ENCODE measurements at places on chromosomes 5 and 9.

- no peak for DNase-seq
These were observed 211.8 kb downstream of the ARRDC3 start for GRCh38 chr5:91171322-91171721.

DNA sequence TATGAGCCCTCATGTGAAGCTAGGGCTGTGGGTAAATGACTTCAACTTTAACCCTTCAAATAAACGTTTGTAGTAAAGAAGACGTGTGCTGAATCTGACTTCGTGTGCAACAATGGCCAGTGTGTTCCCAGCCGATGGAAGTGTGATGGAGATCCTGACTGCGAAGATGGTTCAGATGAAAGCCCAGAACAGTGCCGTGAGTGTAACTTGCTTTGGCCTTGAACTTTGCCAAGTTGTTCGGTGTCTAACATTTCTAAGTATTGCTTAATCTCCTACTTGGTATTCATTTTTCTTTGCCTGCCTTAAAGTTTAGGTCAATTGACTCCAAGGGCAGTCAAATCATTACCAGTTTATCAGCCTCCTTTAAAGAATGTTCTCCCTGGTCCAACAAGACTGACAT, 18.2 kb downstream of the VLDLR start:
- DNase-seq, result no peak

DNA sequence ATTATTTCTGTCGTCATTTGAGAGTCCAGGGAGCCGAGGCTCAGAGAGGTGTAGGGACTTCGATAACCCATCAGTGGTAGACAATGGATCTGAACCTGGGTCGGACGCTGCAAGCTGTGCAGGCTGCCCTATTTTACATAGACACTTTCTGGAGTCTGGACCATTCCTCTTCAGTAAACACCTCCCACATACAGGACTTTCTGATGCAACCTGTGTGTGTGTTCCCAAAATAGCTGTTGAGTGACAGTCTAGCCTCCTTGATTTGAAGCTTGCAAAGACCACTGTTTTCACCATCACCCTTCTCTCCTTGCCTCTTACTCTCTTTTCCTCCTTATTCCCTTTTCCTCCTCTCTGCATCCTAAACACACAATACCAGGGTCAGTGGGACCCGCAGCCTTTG, 30.7 kb downstream of the CFAP77 start:
- no peak for DNase-seq

DNA sequence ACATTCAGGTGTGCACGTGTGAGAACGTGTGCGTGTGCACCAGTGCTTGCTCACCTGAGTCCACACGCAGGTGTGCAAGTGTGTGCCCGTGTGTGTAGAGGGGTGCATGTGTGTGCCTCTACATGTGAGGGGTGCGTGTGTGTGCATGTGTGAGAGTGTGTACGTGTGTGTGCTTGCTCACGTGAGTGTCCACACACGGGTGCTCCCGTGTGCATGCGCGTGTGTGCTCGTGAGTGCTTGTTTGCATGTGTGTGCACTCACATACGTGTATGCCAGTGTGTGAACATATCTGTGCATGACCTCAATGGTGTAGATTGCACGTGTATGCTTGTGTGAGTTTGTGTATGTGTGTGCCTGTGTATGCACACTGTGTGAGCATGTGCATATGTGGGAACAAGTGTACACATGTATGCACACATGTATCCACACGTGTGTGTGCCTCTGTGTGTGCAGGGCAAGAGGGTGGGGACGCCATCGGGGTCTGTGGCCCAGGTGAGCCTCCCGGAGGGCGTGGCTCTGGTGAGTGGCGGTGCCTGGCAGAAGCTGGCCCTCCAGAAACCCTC, 40.6 kb upstream of the NOTCH1 start:
- no peak for DNase-seq

DNA sequence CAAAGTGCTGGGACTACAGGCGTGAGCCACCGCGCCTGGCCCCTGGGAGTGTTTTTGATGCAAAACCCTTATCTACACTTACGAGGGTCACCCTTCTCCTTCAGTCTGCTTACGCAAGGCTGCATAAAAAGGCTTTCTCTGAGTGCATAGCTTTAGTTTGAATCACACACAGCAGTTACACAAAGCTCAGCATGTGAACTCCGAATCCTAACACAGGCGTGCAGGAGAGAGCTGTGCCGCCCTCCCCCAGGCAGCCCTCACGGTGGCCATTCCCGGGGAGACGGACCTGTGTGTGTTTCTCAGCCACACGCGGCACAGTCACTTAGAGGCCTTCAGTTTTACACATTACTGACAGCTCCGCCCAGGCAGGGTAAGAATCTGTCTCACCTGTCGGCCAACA, 26.7 kb downstream of the EXD3 start:
- DNase-seq, result no peak

GRCh38 chr5:122561209-122561608, 213.7 kb upstream of the SNX2 start:
- no peak for DNase-seq

DNA sequence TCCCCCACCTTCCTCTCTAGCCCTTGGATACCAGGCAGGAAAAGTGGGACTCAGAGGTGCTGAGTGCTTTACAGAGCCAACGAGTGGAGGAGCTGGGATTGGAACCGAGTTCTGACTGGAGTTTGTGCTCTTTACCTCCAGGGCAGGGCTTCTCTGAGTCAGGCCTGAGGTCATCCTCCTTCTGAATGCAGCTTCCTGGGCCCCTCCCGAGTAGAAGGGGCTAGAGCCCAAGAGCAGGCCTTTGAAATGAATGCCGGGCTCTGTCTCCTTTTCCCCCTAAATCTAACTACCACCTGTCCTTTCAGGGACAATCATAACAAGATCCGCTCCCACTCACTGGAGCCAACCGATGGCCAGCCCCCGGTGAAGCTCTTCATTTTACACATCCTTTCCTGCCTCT, 12.7 kb downstream of the PTGES start:
- DNase-seq, result no peak

DNA sequence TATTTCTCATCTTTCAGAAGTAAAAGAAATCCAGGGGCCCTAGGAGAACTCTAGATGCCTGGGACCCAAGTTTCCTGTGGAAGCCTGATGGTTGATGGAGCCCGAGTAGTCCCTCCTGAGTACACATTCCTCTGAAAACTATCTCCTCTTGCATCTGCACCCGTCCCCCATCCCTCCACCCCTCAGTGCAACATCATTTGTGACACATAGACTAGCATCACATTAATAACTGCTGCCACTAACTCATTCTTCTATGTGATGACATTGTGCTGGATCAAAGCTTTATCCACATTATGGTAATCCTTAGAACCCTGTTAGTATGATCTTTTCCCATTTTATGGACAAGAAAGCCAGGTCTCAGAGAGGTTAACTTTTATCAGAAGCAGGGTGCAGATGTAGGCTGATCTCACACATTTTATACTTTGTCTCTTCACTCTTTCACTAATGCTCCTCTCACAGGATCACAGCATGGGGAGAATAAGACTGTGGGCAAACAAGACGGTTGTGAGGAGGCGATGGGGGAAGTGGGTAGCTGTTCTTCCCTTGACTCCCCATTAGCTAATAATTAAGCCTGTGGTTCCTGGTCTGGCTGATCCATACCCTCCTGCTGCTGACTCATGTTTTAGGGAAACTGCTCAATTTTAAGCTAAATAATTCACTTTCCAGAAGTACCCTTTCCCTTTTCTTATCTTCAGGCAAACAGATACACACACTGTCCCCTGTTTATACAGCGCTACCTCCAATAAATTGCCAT, 3.9 kb upstream of the HK3 start:
- no peak for DNase-seq

DNA sequence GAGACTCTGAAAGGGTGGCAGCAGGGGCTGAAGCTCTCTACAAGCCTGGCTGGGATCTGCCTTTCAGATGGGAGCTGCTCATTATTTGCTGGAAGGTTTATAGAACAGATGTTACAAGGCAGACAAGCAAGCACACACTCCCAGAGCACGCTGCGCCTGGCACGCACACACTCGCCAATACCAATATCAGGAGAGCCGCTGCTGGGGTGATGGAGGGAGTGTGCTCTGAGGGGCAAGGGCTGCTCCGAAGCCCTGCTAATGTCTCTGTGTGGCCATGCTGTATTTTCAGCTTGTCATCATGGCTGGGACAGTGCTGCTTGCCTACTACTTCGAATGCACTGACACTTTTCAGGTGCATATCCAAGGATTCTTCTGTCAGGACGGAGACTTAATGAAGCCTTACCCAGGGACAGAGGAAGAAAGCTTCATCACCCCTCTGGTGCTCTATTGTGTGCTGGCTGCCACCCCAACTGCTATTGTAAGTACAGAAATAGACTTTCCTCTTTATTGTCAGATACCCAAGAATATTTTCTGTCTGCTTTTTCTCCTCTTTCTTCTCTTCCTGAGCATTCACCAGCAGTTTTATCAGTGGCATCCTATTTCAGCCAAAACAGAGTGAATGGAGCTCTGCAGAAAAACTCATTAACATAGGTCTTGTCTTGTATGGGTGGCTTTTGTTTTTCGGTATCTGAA, 115.1 kb downstream of the BAAT start:
- DNase-seq, result no peak

DNA sequence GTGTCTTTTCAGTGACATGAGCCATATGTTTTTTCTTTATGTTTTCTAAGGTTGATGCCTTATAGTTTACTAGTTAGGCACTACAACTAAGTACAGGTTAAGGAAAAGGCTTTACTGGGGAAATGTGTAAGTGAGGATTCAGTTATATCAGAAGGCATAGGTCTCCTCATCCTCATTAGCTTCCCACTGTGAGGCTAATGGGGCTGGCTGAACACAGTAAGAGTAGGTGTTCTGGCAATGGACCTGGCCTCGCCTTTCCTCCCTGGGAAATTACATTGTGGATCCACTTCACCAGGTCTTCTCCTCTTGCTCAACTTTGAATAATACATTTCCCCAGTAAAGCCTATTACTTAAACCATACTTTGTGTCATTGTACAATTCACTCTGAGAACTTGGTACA, 225.5 kb downstream of the PTPRD start:
- no peak for DNase-seq
